GM20000 (cell line): ENCODE measurements at places on chromosomes 7 and 10.

- DNase-seq: no peak
Observed at GRCh38 chr10:118767297-118768040, 12.7 kb upstream of the CACUL1 start.

- DNase-seq: no peak
Observed at GRCh38 chr7:75732764-75733630, 5.7 kb downstream of the HIP1 start.

GRCh38 chr10:88317099-88317498, 266.0 kb downstream of the RNLS start:
- no peak for DNase-seq

GRCh38 chr7:27688056-27688455, 25.4 kb upstream of the HIBADH start:
- no peak for DNase-seq

GRCh38 chr7:44128721-44129582, 5.6 kb upstream of the POLD2 start:
- DNase-seq: no peak

DNA sequence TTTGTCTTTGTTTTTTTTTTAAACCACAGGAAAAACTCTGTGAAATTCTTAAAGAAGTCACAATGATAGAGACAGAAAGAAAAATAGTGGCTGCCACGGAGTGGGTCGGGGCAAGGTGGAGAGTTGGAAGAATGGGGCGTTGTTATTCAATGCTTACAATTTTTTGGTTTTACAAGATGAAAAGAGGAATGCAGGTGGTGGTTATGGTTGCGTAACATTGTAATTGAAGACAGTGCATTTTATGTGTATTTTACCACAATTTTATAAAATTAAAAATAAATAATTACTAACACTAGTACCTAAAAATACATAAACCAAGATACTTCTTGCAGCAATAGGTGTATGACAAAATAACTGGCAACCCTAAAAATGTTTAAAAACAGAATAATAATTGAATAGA, 76.9 kb upstream of the VOPP1 start:
- DNase-seq: no peak

DNA sequence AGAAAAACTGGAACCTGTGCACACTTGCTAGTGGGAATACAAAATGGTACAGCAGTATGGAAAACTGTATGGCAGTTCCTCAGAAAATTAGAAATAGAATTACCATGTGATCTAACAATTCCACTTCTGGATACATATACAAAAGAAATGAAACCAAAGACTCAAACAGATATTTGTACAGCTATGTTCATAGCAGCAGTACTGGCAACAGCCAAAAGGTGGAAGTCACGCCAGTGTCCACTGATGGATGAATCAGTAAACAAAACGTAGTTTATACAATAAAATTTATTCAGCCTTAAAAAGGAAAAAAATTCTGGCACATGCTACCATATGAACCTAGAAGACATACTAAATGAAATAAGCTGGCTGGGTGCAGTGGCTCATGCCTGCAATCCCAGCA, 23.0 kb downstream of the IDE start:
- no peak for DNase-seq

DNA sequence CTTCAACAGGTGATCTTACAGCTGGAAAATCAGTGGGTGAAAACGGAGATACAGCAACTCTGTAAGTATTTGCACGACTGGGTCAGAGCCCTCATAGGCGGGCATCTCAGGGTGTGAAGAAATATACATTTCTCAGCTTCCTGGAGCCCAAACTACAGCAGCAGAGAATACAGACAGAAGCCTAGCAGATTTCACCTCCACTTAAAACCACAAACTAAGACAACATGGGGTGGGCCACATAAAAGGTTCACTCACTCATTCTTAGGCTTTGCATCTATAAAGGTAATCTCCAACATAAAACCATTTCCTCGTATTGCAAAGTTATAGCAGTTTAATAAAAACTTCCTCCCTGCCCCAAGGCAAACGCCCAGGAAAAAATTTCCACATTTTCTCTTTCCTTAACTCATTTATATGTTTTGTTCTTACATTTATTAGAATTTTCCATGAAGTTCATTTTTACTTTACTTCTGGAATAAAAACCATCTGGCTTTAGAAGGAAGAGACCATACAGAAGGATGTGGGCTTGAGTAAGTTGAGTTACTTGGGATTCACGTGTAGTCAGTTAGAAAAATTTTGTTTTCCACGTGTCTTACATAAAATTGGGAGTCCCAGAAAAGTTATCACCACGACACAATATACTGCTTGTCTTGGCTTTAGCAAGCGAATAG, 327.1 kb downstream of the FRMD4A start:
- no peak for DNase-seq

DNA sequence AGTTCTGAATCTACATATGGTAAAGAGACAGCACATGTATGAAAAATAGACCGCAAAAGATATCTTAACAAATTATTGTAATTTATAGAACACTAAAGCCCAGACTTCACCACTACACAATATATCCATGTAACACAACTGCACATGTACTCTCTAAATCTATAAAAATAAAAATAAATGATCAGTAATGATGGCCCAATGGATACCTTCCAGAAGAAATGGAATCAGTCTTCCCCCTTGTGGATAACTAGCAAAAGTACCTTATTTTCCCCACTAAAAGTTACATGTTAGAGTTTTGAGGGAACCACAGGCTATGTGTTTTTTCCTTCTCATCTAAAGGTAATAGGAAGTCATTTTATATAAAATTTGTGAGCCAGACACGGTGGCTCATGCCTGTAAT, 25.7 kb downstream of the C7orf25 start:
- no peak for DNase-seq

DNA sequence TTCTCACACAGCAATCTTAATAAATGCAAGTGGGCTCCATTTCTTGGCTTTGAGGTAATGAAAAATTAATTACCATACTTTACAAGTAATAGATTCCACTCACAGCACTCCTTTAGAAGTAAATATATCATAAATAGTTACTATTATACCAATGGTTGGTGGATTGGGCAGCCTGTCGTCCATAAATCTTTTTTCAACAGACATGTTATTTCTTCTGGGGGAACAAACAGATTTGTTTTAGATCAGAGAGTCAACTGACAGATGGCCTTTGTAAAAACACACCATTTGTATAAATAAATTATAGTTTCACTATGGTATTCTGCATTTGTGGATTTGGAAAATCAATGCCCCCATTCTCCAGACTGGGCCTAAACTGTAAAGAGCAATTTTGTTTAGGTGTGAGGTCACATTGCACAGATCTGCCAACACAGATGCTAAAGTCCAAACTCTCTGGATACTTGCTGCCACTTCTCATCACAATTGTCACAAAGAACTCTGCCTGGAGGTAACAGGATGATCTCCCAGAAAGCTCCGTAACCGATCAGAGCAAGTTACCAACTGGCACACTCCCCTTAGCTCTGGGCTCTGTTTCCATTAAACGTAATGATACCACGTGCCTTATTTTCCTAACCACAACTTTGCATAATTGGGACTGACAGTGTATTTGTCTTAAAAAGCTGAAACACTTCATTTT, 4.5 kb upstream of the MACROH2A2 start:
- no peak for DNase-seq

DNA sequence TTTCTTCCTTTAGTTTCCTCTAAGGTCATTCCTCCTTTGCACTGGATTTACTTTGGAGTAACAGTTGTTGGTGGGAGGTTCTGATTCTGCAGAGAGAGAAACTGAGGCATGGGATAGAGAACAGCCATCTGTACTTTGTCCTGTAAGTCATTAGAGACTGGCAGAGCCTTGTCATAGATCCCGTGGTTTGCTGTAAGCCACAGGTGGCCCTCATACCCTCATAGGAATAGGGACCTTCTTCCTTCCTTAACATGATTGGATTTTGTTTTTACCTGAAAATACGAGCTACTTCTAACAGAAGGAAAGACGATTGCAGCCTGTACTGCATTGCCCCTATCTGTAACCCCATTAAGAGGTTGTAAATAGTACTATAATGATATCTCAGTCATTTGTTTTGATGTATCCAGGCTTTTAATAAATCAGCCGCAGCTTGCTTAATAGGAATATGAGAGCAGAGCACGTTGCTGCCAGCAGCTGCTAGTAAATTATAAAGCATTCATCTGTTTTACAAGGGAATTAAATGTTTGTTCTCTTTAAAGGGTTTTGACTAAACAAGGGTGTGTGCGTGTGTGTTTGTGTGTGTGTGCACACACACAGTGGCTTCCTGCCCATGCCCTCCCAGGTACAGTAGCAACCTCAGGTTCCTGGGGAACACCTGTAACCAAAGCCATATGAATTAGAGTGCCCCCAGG, 249.8 kb downstream of the AUTS2 start:
- DNase-seq: no peak
